ENCODE measurements at places on chromosomes 2 and 18. TPM values are rescaled to one million over a fixed set of nuclear protein-coding genes. Genes with fewer than 3 reads are reported as not detected.
A peak's percentile ranks its signal among the peaks of the same experiment; 100 is the strongest.

ELAC1 gene
- total RNA-seq = 9.4 TPM

CMPK2 gene
- 5.7 TPM for total RNA-seq

BCL11A gene
- total RNA-seq = 1.2 TPM

DNA sequence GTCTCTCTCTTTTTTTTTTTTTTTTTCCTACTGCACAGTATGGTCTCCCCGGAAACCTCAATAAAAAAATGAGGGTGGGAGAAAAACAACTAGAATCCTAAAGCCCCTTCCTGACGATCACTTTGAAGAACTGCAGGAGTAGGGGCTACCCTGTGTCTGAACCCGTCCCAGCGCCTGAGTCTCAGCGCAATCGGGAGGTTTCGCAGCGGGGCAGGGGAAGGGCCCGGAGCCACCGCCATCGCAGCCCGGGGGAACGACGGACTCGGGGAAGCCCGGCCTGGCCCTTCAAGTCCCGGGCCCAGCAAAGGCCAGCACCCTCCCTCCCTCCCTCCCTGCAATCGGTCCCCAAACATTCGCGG is 411 bp downstream of the NARS1 start:
- DNase-seq = peak; percentile 32

- DNase-seq = no peak
These were observed 5.4 kb upstream of the CD302 start for GRCh38 chr2:159803235-159803962.

- DNase-seq = no peak
These were observed 29.1 kb downstream of the DYM start for GRCh38 chr18:49431165-49431962.

DNA sequence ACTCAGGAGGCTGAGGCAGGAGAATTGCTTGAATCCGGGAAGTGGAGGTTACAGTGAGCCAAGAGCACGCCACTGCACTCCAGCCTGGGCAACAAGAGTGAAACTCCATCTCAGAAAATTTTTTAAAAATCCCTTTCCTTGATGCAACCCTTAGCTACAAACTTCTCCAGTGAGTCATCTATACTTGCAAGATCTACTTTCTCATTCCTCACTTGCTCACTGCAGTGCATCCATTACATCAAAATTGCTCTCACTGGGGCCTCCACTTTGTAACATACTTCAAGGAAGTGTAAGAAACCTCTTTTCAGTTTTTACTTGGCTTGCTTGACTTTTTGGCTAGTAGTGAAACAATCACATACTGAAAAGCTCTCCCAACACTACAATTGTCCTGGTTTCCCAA is 65.3 kb downstream of the REEP1 start:
- no peak for DNase-seq

DNA sequence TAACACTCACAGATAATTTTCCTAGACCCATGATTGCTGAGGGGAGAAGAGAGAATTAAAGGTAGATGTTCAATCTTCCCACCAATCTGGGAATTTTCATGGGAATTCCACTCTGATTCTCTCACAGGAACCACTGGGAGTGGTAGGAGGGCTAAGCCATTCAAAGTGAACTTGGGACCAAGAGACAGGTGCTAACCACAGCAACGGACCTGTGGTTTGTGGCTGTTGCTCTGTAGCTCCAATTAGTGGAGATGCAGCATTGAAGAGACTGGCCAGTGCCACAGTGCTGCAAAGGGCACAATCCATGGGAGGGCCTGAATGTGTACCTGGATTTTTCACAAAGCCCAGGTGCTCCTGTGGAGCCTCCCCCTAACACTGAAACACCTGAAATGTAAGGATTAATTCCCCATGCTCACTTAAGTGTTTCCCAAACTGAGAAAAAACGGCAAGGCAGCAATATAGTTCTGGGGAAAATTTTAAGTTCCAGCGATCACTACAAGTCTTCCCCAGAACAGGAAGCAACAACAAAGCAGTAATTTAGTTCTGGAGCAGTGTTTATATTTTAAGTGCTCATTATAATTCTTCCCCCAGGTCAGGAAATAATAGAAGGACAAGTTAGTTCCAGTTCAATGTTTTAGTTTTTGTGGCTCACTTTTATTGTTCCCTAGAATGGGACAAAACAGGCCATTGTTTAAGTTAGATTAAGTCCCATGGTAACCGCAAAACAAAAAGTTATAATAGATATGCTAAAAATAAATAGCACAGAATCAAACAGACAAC is 1045.8 kb downstream of the CNTNAP5 start:
- DNase-seq = no peak

DNA sequence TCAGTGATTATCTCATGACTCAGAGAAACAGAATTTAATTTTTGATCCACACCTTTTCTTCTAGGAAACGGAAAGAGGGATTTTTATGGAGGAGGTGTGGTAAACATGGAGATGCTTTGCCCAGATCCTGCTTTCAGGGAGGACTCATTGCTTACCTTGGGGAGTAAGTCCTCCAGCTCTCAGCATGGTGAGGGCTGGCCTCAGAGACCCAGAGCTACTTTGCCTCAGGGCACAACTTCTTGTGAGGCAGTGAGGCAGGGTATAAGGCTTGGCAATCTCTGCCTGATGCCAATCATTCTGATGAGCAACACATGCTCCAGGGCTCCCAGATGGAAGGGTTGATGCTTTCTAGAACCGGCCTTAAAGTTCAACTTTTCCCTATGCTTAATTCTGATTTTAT is 189.9 kb upstream of the DCC start:
- no peak for DNase-seq

DNA sequence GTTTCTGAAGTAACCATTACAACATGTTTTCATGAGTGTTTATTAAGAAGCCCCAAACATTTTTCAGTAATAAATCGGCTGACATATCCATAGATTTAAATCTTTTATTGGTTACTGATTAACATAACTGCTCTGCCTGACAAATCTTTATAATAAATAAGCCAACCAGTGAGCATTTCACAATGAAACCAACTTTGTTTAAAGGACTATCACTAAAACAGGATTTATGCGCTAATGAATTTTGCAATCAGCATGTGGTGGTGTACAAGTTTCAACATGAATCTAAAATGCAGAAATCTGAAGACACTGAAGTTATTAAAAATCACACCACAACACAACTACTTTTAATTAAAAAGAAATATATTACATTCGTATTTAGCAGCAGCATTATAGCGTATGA is 166.7 kb downstream of the MEIS1 start:
- no peak for DNase-seq

DNA sequence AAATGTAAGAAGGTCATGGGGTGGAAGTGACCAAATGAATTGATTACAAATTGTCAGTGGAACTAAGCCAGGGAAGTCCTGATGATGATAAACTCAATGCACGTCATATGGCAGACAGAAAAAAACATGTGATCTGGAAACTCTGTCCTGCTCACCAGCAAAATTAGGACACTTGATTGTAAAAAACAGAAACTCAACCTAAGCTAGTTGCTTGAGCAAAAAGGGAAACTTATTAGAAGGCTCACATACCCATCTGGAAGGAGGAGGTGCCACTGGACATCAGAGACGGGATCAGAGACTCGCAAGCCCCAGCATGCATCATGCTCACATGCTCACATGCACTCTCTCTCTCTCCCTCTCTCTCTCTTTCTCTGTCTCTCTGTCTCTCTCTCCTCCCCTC is 96.8 kb downstream of the SP3 start:
- no peak for DNase-seq

- DNase-seq = peak; percentile 95
These were observed at the start of gene RRM2 for GRCh38 chr2:10122500-10123280. TSS of gene RRM2 (plus strand) at chr2:10122739. CDS start at chr2:10122799, 60 bp downstream.

All from activated T-cell treated with anti-CD3 and anti-CD28 coated beads, Interleukin-2, amount 50 U/mL, for 72 hours (primary cell).